ENCODE measurements at places on chromosomes 2 and 18.

DNA sequence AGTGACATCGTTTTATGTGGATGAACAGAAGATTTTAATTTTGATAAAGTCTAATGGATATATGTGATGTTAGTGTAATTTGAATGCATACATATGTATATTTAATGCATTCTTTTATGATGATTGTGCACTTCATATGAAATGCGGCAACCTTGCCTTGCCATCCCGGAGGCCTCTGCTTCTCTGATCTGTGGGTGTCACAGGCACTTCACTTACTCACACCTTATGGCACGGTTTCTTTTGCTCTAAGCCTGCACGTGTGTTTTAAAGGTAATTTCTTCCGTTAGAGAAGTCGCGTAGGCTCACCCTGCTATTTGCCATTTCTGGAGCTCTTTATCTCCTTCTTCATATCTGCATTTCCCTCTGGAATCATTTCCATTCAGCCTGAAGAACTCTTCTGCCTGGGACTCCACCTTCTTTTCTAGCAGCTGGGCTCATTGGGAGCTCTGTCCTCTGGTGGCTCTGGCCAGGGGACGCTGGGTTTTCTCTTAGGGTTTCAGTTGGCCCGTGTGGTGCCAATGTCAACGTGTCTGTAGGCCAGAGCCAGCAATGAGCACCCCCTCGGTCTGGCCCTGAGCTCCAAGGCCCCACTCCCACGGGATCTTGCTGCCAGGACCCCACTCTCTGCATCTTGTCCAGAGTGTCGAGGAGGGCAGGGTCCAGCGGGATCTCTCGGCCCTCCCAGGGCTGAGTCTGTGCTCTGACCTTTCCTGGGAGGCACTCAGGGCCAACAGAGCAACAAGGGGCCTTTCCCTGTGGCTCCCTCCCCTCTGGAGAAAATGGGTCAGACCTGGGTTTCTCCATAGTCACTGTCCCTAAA, 97.3 kb downstream of the RTP5 start:
- DNase-seq, result no peak

- DNase-seq, result no peak
Observed at GRCh38 chr2:2704428-2705090, 373.5 kb upstream of the MYT1L start.

- no peak for DNase-seq
Observed at GRCh38 chr2:54470266-54470938, 14.3 kb downstream of the SPTBN1 start.

GRCh38 chr2:220096406-220096805, 469.0 kb downstream of the SLC4A3 start:
- DNase-seq, result no peak

GRCh38 chr2:41890341-41890740, 157.5 kb upstream of the PKDCC start:
- no peak for DNase-seq

GRCh38 chr2:141911485-141912066, 219.2 kb downstream of the LRP1B start:
- DNase-seq, result no peak

GRCh38 chr2:118981632-118982031, 39.6 kb downstream of the MARCO start:
- no peak for DNase-seq

DNA sequence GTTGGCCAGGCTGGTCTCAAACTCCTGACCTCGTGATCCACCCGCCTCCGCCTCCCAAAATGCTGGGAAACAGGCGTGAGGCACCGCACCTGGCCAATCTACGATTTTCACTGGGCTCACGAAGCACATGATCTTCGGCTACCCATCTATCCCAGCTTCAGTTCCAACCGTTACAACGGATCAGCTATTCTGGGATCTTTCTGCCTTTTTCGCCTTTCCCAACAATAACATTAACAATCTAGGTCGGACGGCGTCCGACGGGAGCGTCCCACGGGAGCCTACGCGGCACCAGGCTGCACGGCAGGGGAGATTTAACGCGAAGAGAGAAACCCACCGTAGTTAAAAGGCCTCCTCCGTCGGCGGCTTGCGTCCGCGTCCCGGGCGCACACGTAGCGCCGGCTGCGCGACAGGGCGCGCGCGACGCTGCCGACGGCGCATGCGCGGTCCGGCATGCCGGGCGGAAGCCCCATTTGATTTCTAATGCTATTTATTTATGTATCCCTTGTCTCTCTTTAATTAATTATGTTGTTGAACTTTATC, at the start of gene MSL3B:
Gene MSL3B, minus strand, starts transcription at position 394 of the 540 bp plus-strand sequence.
- DNase-seq, result peak; percentile 24

DNA sequence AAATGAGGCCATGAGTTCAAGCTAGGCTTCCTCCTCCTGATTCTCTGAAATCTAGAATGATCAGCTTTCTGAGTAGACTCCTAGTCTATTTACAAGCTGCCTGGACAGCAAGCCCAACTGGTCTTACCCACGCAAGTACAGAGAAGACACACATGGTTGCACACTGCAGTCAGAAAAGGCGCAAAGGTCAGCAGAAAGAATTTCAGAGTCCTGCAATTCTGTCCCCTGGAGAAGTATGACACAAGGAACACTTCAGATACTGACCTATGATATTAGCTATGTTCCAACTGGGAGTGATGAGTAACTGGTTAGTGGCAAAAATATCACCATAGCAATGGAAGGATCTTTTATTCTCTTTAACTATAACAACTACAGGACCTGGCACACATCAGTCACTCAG, 336.1 kb upstream of the PKDCC start:
- no peak for DNase-seq

DNA sequence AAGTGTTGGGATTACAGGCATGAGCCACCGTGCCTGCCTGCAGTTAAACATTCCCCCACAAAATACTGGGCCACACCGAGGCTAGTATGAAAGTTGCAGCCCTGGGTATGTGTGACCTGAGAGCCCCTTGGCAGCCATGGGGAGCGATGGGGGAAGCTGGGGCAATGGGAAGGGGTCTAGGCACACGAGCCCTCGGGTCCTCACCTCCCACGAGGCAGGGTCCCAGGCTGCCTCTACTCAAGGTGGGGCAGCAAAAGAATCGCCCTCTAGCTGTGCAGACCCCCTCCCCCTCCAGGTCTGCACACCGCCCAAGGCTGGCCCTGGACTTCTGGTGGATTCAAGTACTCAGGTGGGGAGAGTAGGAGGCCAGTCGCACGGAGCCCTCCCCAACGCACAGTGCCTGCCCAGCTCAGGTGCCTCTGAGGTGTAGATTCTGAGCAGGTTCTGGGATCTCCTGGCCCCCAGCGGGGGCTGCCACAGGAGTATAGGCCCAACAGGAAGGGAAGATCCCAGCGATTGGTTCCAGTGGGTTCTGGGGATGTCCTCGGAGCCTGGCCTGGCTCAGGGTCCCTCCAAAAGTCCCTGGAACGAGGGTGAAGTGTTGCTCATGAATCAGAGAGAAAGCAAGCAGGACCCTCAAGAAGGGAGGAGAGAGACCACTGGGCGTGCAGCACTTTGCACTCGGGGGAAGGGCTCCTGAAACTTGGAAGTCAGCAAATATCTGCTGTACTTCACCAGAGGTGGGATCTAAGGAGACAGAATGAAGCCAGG, 2.6 kb downstream of the GPR35 start:
- DNase-seq, result no peak

GRCh38 chr2:122955776-122956175, 1069.3 kb upstream of the CNTNAP5 start:
- no peak for DNase-seq

GRCh38 chr2:45700407-45701013, 49.0 kb downstream of the PRKCE start:
- DNase-seq, result no peak

DNA sequence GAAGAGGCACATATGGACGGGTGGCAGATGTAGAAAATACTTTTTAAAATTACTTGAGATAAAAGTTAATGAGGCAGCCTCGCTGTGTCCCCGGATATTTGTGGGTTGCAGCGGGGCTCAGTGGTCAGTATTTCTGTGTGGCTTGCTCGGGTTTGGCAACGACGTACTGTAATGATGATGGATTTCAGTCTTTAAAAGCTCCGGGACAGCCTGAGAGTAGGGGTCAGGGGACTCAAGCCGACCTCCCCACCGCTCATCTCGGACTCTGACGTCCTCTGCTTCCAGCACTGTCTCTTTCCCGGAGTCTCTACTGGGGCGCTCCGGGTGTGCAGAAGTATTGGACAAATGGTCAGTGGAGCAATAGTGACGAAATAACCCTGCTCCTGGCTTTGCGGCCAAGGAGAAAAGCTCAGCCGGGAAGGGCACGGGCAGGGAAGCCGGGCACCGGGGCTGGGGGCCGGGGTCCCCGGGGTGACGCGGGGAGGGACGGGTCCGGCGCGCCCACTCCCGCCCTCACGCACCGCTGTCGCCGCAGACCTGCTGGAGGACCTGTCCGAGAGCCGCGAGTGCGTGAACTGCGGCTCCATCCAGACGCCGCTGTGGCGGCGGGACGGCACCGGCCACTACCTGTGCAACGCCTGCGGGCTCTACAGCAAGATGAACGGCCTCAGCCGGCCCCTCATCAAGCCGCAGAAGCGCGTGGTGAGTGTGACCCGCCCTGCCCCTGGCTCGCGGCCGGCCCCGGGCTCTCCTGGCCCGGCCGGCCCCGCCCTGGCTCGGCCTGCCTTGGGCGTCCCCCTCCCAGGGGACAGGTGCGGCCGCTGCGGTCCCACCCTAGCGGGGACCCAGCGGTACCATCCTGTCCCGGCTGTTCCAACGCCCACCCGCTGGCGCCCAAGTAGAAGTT, 7.3 kb downstream of the GATA6 start:
- no peak for DNase-seq

GRCh38 chr2:30402441-30403182, 44.4 kb upstream of the LCLAT1 start:
- no peak for DNase-seq

DNA sequence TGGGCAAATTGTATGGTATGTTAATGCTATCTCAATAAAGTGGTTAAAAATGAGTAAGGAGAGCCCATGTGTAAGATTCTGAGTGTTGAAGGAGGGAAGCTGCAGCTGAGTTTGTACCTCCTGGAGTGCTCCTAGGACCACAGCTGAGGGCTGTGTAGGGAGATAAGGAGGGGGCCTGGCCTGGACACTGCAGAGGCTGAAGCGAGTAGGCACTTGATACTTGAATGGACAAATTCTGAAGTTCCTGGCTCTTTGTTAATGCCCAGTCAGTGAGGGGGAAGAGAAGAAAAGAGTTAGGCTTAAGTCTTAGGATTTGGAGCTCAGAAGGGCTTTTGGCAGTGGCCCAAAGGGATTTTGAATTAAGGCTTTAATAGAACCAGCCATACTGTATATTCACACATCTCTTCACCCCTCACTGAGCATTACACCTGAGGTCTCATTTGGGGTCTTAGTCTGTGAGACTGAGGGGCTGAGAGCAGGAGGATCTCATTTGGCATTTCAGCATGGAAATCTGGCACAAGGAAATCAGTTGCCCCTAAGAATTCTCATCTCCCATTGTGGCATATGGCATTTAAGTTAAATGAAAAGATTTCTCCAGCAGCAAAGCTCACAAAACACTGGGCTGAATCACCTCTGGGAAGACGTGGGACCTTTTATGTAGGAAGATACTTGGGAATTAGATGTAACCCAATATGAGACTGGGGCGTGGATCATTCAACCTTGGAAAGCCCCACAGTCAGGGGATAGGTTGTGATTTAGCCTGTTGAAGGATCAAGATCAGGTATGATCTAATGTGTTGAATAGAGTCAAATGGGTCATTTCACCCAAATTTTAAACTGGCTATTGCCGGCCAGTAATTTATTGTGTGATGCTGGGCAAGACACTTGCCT, 46.8 kb downstream of the LIPG start:
- no peak for DNase-seq

GRCh38 chr18:59123588-59124369, 15.9 kb upstream of the SEC11C start:
- DNase-seq, result no peak

DNA sequence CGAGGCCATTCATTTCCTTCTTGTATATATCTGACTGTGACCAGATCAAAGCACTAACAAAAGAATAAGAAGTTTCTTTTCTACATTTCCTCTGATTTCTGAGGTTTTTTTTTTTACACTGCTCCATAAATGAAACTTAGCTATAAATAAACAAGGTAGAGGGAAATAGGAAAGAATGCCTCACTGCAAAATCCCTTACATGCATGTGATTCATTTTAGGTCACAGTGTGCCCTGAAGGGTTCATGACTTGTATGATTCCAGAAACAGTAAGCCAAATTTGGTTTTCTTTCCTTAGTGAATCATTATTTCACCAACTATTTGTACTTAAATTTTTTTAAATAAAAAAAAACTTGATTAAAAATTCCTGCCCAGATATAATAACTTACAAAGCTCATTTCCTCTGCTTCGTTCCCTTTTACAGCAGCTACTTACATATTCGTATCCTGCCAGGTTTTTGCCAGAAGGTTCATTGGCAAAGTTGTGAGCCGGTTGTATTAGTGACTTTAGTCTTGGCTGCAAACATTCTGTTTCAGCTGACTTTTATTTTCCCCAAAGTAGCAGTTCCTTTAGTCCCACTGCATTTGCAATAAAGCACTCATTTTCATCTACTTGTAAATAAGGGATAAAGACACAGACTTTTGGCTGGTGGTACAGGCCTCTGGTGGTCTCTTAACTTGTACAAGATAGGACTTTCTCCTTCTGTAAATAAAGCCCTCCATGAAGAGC, 58.6 kb downstream of the LRP2 start:
- no peak for DNase-seq

DNA sequence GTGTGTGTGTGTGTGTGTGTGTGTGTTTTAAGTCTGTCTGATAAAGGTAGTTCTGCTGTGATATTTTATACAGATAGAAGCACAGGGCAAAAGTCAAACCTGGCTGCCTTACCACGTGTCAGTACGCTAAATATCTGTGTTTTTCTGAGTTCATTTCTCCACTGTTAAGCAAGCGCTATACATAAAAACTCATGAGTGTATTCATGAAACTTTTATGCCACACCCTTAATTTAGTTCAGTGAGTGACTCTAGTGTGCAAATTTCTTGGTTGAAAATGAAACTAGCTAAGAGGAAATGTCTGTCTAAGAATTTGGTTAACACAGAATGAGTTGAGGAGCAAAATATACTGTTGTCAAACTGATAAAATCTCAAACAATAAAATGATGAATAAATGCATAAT, 11.2 kb downstream of the CASP10 start:
- no peak for DNase-seq

DNA sequence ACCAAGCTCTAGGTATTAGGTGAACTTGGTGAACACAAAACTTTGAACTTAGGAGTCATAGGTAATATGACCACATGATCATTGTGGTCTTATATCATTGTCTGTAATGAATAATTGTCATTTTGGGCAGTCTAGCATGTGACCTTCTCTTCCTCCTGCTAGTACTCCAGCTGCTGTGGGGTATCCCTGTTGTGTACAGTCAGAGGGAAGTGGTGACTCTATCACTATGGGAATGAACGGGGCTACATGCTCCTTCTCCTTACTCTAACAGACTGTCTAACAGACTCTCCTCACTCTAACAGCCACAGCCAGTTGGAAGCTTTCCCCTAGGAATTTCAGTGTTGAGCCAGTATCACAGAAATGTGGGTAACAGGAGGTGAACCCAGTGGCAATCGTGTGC, 68.2 kb upstream of the NEDD4L start:
- DNase-seq, result no peak

GRCh38 chr18:25831301-25831701, 259.1 kb downstream of the SS18 start:
- no peak for DNase-seq
